C1 segment of cervical spinal cord (tissue), 14 donors: ENCODE measurements at places on chromosomes 16 and 17.
A peak's percentile ranks its signal among the peaks of the same experiment; 100 is the strongest.

- no peak for DNase-seq
These were observed 1.9 kb upstream of the LCMT1 start for GRCh38 chr16:25109643-25110042.

DNA sequence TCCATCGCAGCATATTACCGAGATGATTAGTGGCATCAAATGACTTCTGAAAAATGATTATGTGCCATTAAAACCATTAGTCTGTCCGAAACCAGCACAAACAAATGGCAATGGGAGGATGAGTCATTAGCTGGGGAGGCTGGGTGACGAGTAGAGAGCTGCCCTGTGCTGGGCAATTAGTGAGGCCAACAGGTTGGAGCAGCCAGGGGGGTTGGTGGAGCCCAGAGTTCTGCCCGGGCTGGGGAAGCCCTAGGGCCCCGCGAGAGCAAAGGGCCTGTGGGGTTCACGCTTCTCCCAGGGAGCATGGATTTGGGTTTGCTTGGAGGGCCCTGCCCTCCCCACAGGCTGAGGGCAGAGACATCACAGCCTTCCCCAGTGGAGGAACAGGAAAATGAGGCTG lies 152.1 kb upstream of the RPL38 start:
- DNase-seq, result no peak

DNA sequence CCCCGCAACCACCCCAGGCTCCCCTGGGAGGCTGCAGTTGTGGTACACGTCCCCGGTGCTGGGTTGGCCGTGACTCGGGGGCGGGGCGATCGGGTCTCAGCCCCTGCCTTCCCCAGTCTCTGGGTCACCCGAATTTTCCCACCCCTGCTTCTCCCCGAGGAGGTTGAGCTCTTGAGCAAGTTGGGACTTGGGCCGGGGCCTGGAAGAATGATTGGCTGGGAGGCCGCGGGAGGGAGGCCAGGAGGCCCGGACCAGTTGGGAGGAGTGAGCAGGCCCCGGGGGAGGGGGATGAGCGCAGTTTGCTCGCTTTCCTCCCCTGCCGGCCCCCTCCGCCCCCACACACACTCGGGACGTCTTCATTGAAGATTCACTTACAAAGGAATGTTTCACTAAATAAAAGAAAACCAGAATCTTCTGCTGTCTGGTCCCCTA lies 4.5 kb upstream of the HEXIM1 start:
- peak; percentile 40 for DNase-seq

GRCh38 chr17:50835301-50836234 lies at the start of gene WFIKKN2:
WFIKKN2 (plus strand) TSS chr17:50835586; CDS start chr17:50835938, 352 bp downstream.
- peak; percentile 38 for DNase-seq

DNA sequence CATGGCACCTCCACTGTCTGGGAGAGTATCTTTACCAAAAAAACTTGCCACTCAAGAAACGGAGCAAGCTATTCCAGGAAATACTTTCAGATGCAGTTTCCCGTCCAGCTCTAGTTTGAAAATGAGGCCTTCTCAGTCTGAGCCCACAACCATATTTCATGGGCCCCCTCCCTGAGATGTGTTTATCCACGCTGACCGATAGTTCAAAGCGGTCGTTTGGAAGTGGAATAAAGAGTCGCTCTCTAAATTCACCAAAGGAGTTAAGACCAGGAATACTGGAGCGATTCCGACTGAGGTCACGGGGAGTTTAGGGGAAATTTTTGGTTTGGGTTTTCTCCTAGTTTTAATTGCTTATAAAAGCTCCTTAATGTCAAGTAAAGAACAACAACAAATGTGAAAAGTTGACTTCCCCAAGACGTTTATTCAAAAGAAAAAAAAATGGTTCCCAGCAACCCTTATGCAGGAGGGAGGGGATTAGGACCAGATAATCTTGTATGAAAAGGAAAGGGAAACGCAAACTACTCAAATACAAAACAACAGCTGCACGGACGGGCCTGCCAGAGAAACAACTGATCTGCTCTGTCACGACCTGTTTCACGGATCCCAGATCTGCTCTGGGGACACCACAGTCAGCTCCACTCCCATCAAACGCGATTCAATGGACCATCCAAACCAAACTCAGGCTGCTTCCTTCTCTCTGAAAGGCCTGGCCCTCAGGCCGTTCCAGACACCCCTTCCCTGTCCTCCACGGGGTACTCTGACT lies 77.1 kb downstream of the MRM3 start:
- DNase-seq, result no peak

GRCh38 chr16:19879241-19879792 lies 5.3 kb downstream of the GPRC5B start:
- DNase-seq, result no peak

DNA sequence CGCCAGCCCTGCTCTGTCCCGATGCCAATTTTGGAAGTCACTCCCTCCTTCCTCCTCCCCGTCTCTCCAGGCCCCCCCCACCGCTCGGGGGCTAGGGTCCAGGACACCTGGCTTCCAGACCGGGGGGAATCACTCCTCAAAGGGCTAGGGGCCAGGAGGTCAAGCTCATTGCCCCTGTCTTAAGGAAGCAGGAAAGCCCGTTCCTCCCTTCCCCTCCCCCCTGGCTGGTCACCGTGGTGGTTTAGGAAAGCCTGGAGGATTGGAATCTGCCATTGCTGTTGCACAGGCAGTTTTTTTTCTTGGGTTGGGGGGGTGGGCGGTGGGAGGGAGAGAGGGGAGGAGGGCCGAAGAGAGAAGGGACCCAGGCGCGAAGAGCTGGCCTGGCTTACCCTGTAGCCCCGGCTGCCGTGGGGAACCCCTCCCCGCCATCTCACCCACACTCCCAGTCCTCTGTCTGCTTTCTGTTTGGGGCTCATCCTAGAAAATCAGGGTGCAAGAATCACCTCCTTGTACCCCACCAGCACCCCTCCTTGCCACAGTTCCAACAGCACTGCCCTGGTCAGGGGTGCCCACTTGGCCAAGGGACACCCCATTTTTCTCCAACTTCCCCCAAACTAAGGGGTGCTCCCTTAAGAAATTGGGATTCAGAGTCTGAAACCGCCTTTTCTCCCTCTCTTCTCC lies 2.9 kb upstream of the BCL6B start:
- peak; percentile 44 for DNase-seq

DNA sequence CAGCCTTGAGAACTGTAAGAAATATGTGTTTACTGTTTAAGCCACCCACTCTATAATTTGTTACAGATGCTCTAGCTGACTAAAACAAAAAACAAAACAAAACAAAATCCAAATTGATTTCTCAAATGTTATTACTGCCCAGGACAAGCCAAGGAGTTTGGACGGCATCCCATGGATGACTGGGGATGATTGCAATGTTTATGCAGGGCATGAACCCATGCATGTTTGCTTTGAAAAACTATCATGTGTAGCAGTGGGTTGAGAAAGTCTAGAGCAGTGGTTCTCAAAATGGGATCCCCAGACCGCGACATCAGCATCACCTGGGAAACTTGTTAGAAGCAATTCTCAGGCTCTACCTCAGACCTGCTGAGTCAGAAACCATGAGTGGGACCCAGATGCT lies 223.2 kb upstream of the PSMD7 start:
- no peak for DNase-seq

- DNase-seq, result no peak
These were observed 236.6 kb downstream of the MRTFB start for GRCh38 chr16:14307527-14308367.

GRCh38 chr17:61160789-61161445 lies 238.7 kb upstream of the TBX2 start:
- DNase-seq, result no peak

GRCh38 chr17:44522883-44523671 lies 19.9 kb upstream of the GPATCH8 start:
- no peak for DNase-seq

- peak; percentile 72 for DNase-seq
These were observed 18.7 kb downstream of the CEP295NL start for GRCh38 chr17:78884148-78884825.
